HCT116 (cell line): ENCODE measurements at places on chromosomes 3 and 15. TPM values are rescaled to one million over a fixed set of nuclear protein-coding genes. Genes with fewer than 3 reads are reported as not detected.

DNA sequence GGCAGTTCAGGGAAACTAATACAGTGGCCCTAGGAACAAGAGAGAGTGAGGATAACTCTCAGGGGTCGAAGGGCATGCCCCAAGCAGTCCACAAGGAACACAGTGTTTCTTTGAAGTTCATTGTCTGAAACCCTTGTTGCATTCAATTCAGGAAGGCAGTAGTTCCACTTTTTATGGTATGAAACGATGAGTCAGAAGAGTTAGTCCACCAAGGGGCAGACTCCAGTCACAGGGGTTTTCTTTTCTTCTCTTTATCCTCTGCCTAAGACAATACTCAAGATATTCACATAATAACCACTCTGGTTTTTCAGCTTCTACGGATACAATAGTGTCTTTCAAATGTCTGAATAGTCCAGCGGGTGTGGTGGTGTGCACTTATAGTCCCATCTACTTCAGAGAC is 23.7 kb upstream of the TICRR start:
- no peaks in the 10 kb centered on the region for H3K27me3 ChIP-seq
- no peak overlapping the region for H3K4me3 ChIP-seq
- no peaks in the 10 kb centered on the region for H3K36me3 ChIP-seq
- DNase-seq: no peak
- H3K4me1 ChIP-seq: no peaks in the 10 kb centered on the region

DNA sequence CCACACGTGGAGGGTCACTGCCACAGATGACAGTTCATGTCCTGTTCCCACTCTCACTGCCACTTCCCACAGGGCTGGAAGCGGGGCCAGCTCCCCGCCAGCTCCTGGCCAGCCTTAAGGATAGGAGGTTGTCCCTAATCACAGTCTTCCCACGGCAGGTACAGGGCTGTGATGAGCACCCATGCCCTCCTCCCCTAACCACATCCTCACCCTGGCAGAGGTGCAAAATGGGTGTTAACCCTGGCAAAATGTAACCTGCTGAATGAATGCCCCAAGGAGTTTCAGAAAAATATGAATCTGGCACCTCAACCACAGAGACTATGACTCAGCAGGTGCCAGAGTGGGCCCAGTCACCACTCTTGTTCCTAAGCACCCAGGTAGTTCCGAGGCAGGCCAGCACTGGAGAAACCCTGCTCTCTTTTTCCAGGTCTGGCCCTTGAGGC is 185.1 kb upstream of the TPM1 start:
- no peak overlapping the region for H3K27ac ChIP-seq
- H3K4me1 ChIP-seq: peaks cover 19% of the 10 kb centered on the region

GRCh38 chr3:186783731-186784515 is 546 bp downstream of the EIF4A2 start:
- H3K27ac ChIP-seq: peak overlapping the region; percentile 99
- DNase-seq: no peak
- H3K4me3 ChIP-seq: peak overlapping the region; percentile 92
- H3K36me3 ChIP-seq: peaks cover 48% of the 10 kb centered on the region

The ITIH1 gene
- 0.37 TPM for total RNA-seq

DNA sequence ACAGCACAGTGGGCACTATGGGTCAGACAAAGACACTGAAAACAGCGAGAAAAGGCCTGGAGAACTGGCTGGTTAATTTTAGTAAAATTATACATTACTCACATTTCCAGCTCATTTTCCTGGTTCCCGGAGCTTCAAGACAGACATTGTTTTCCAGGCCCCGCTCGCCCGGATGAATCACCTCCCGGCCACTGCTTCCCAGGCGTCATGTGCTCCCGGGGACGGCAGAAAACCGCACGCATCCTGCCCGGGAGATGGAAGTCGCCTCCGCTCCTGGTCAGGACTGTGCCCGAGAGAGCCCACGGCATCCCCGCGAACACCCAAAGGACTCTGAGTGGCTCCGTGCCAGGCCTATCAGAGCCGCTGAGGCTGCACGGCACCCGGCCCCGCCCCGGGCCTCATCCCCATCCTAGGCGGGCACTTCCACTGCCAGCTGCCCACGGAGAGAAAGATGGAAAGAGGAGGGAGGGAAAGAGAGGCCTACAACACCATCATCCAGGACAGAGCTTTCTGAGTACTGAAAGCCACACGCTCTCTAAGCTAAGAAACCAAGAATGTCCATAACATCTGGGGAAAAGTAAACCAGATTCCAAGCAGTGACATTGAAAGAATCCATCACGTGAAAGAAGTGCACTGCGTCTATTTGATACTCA is 75.1 kb downstream of the VGLL4 start:
- peak overlapping the region; percentile 52 for H3K4me3 ChIP-seq
- H3K36me3 ChIP-seq: no peaks in the 10 kb centered on the region
- no peaks in the 10 kb centered on the region for H3K27me3 ChIP-seq
- peak overlapping the region; percentile 65 for H3K27ac ChIP-seq
- DNase-seq: peak; percentile 59
- peaks cover 30% of the 10 kb centered on the region for H3K4me1 ChIP-seq

- H3K27me3 ChIP-seq: no peaks in the 10 kb centered on the region
- H3K4me3 ChIP-seq: no peak overlapping the region
- H3K36me3 ChIP-seq: no peaks in the 10 kb centered on the region
- no peak for DNase-seq
- no peak overlapping the region for H3K27ac ChIP-seq
Observed at GRCh38 chr15:49438962-49439631, 16.1 kb downstream of the FGF7 start.

The TGM5 gene
- not detected for total RNA-seq

The GUCA1C gene
- not detected for total RNA-seq

The SLC9C1 gene
- total RNA-seq: 0.79 TPM

The CPOX gene
- total RNA-seq: 353 TPM

DNA sequence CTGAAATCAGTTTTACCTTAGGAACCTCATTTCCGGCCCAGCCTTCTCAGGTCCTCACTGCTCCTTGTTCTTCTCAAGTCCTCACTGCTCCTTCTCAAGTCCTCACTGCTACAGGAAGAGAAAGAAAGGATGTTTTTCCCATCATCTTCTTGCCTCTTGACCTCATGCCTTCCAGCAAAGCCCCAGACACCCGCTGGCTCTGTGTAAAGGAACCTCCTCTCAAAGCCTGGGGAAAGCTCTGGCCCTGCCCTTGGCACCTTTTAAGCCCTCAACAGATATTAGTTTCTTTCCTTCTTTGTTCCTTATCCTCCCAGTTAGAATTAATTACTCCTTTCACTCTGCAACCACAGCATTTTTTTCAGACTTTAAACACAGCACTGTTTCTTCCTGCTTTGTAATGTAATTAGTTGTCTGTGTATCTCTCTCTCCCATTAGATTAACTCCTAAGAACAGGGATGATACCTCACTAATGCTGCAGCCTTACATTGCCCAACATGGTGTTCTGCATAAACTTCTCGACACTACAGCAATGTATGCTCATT is 4.0 kb upstream of the WDR49 start:
- H3K36me3 ChIP-seq: no peaks in the 10 kb centered on the region
- no peak overlapping the region for H3K27ac ChIP-seq
- no peaks in the 10 kb centered on the region for H3K27me3 ChIP-seq
- no peaks in the 10 kb centered on the region for H3K4me1 ChIP-seq
- no peak for DNase-seq

The ISG20 gene
- 11.0 TPM for total RNA-seq

GRCh38 chr3:178714925-178715832 is 178.9 kb downstream of the KCNMB2 start:
- no peak for DNase-seq
- H3K4me3 ChIP-seq: no peak overlapping the region
- no peaks in the 10 kb centered on the region for H3K4me1 ChIP-seq
- no peaks in the 10 kb centered on the region for H3K27me3 ChIP-seq

- H3K27me3 ChIP-seq: 0 out of 2 replicates have a peak, but pooled peaks cover under 1% of the 10 kb centered on the region
- no peaks in the 10 kb centered on the region for H3K4me1 ChIP-seq
- H3K27ac ChIP-seq: no peak overlapping the region
- DNase-seq: no peak
- no peaks in the 10 kb centered on the region for H3K36me3 ChIP-seq
- no peak overlapping the region for H3K4me3 ChIP-seq
Observed at GRCh38 chr3:72078676-72079368, 293.9 kb upstream of the PROK2 start.

GRCh38 chr3:126543457-126544061 is 15.2 kb downstream of the C3orf22 start:
- H3K27ac ChIP-seq: no peak overlapping the region
- H3K27me3 ChIP-seq: peaks cover 2% of the 10 kb centered on the region; the same call in 1 of the 2 replicates
- peaks cover 15% of the 10 kb centered on the region for H3K4me1 ChIP-seq
- no peaks in the 10 kb centered on the region for H3K36me3 ChIP-seq
- no peak overlapping the region for H3K4me3 ChIP-seq
- no peak for DNase-seq
